LHCN-M2 (cell line): ENCODE measurements at places on chromosomes 7 and 10.
A peak's percentile ranks its signal among the peaks of the same experiment; 100 is the strongest.

DNA sequence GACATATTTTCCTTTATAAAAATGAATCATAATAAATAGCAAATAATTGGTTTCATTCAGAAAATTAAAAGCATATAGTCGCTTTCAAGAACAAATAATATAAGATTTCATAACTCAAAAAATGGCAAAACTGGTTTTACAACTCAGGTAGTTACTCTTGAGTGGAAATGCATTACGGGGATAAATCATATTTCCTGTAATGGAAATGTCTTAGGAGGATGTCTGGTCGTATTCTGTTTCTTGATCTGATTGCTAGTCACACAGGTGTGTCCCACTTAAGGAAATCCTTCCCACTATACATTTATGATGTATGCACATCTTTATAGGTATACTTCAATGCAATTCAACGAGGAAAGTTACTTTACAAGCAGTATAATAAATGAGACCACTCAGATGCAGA is 20.7 kb downstream of the NRAP start:
- no peak for DNase-seq

- DNase-seq = no peak
These were observed 74.5 kb downstream of the COBL start for GRCh38 chr7:51242007-51242691.

- DNase-seq = no peak
These were observed 82.7 kb upstream of the KMT2E start for GRCh38 chr7:104931181-104931781.

GRCh38 chr7:45921699-45922519 is 837 bp upstream of the IGFBP3 start:
- DNase-seq = peak; percentile 74

GRCh38 chr7:23712368-23713284 is 2.6 kb downstream of the STK31 start:
- DNase-seq = peak; percentile 94

- peak; percentile 59 for DNase-seq
These were observed 8.1 kb downstream of the SKIDA1 start for GRCh38 chr10:21517134-21518031.

- no peak for DNase-seq
These were observed 4.0 kb upstream of the TAS2R40 start for GRCh38 chr7:143217806-143218205.

DNA sequence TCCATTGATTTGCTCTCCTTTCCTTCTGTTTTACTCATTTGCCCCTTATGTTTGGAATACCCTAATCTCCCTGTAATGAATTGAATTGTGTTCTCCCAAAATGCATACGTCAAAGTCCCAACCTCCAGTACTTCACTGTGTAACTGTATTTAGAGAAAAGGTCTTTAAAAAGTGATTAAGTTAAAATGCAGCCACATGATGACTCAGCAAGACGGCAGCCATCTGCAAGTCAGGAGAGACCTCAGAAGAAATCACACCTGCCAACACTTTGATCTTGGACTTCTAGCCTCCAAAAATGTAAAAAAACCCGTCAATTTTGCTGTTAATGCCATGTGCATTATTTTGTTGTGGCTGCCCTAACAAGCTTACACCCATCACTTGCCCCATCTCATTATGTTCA is 85.3 kb upstream of the PCLO start:
- no peak for DNase-seq

GRCh38 chr10:76408646-76409045 is 977.2 kb downstream of the LRMDA start:
- DNase-seq = no peak

GRCh38 chr10:86964061-86964846 is 4.0 kb upstream of the ADIRF start:
- no peak for DNase-seq

DNA sequence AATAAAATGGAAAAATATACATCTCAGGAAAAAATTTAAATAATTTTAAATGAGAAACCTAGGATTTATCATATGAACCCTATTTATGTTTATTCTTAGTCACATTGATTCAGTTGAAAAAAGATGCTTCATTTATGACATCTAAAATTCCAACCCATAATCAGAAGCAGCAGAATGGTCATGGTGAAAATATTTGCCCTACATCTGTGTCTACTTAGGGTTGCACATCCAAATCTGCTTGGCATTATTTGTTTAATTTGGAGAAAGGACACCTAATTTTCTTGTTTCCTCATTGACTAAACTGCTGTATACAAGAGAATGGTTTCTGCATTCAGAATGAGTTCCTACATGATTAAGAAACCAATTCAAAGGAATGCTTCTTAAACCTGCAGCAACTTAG is 72.9 kb upstream of the SKAP2 start:
- no peak for DNase-seq
